ENCODE measurements at places on chromosomes 5 and 9.

- DNase-seq = peak; percentile 34
Observed at GRCh38 chr5:191036-191948, at the start of gene LRRC14B. LRRC14B (plus strand) TSS chr5:191495; CDS start chr5:191539, 44 bp downstream.

- DNase-seq = no peak
Observed at GRCh38 chr9:131470581-131470991, 32.1 kb upstream of the POMT1 start.

GRCh38 chr9:97272072-97272471 lies 35.4 kb upstream of the CCDC180 start:
- no peak for DNase-seq

DNA sequence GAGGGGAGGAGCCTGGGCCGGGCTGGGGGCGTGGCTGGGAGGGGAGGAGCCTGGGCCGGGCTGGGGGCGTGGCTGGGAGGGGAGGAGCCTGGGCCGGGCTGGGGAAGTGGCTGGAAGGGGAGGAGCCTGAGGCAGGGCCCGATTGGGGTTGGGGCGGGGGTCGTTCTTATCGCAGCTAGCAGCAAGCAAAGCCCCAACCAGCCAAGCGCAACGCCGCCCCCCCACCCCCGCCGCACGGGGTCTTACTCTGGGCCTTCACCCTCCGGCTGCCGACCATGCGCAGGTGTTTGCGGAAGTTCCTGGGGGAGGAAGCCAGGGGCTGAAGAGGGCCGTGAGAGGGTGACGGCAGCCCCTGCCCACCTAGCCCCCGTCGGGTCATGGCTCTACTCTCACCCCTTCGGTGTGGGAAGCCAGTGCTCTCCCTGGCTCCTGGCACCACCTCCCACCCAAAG lies 5.0 kb downstream of the NSMF start:
- no peak for DNase-seq

GRCh38 chr5:1516615-1517601 lies 6.9 kb downstream of the LPCAT1 start:
- no peak for DNase-seq

GRCh38 chr5:56350597-56351170 lies 117.6 kb upstream of the ANKRD55 start:
- no peak for DNase-seq

GRCh38 chr9:120946259-120946658 lies 19.7 kb upstream of the TRAF1 start:
- DNase-seq = no peak

DNA sequence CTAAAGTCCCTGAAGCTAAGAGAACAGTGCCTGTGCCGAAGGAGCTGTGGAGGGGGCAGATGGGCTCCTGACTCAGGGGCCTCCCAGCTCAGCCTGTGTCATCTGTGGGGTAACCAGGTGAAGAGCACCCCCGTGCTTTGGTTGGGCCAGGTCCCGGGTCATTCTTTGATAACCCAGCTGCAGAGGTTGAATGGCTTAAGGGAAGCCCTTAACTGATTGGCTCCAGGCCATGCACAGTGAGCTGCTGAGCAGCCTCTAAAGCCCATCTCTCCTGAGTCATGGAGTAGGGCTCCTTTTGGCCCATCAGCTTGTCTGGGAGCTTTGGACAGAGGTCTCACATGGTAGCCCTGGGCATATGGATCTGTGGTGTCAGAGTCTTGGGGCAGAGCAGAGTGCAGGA lies 28.7 kb downstream of the COL27A1 start:
- no peak for DNase-seq

DNA sequence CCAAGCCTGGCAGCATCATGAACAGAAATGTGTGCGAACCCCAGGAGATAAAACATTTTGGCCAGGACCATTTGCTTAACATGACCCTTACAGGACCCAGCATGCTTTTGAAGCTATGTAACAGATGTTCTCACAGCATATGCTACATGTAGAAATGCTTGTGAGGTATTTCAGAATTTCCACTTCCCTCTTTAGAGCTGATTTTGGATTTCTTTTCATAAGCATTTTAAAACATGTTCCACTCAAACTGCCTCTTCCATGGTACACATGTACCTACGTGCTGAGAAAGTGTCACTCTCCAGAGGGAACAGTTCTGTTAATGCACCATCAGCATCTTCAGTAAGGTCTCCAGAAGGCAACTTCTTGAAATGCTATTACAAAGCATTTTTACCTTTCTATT lies 15.7 kb upstream of the TSSK1B start:
- DNase-seq = no peak

- no peak for DNase-seq
Observed at GRCh38 chr5:62192958-62193357, 113.0 kb upstream of the KIF2A start.

- no peak for DNase-seq
Observed at GRCh38 chr9:73151653-73152542, at the start of gene ANXA1. ANXA1 (plus strand) TSS chr9:73151865; CDS start chr9:73158536, 6,671 bp downstream.

DNA sequence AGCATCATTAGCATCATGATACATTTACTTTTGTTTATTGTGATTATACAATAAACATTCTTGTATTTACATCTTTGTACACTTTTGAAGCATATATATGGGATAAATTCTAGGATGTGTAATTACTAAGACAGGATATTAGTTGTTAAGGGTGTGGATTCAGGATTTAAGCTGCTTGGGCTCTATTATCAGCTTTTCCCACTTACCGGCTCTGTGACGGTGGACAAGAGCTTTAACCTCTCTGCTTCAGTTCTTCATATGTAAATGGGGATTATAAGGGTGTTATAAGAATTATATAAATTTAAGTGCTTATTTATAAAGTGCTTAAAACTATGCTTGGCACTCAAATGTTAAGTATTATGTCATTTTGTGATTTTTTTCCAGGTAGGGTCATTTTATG lies 131.1 kb downstream of the FER start:
- DNase-seq = no peak

DNA sequence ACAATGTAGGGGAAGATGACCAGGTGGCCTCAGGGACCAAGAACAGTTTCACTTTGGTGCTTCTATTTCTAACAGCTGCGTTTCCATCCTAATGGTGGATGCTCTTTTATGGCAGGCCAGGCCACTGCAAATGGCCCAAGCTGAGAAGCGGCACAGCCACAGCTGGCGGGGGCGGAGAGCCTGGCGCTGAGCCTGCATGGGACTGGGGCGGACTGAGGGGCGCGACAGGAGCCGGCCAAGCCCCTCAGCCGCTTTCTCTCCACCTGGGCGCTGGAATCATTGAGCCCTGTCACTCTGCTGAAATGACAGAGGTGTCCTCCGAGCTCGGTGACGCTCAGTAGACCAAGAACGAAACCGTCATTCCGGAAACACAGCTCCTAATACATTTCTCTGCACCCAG lies 317.3 kb upstream of the PDE4D start:
- DNase-seq = no peak

DNA sequence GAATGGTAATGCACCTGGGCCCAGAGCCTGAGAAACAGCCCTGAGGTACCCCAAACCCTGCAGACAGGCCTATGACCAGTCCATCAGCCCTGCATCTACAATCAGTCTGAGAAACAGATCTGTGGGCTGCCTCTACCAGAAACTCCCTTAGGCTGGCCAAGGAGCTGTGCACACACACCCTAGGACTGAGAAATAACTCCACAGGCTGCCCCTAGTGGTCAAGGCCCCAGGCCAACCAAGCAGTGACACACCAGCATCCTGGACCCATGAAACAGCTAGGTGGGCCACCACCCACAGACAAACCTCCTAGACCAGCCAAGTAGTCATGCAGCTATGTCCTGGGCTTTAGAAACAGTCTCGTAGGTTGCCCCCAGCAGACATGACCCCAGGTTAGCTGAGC lies 253.6 kb upstream of the VLDLR start:
- no peak for DNase-seq

GRCh38 chr5:16857635-16858034 lies 78.5 kb downstream of the MYO10 start:
- DNase-seq = no peak

GRCh38 chr9:76136986-76137385 lies 246.5 kb downstream of the PCSK5 start:
- no peak for DNase-seq

- no peak for DNase-seq
Observed at GRCh38 chr5:1247811-1248210, 22.6 kb downstream of the SLC6A18 start.

GRCh38 chr9:136619742-136620440 lies 42.8 kb upstream of the EGFL7 start:
- no peak for DNase-seq

- no peak for DNase-seq
Observed at GRCh38 chr9:137589441-137590122, 730 bp downstream of the ZMYND19 start.

DNA sequence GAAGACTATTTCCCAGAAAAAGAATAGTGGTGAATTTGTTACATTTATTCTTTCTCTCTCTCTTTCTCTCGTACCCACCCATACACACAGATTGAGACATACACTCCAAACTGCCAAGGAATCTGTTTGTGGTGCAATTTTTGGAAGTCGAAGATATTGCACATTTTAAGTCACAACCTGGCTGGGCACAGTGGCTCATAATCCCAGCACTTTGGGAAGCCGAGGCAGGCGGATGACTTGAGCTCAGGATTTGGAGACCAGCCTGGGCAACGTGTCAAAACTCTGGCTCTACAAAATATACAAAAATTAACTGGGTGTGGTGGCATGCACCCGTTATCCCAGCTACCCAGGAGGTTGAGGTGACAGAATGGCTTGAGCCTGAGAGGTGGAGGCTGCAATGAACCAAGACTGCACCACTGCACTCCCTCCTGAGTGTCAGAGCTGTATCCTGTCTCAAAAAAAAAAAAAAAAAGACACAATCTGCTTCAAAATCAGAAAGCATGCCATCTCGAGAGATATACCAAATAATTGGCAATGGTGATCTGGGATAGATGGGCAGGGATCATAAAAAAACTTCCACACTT lies 19.2 kb upstream of the PLIN2 start:
- no peak for DNase-seq

- DNase-seq = peak; percentile 25
Observed at GRCh38 chr9:134403682-134404301, 77.5 kb downstream of the RXRA start.

Data from NCI-H1694 (cell line).